ENCODE measurements at places on chromosomes 12 and 14. TPM values are rescaled to one million over a fixed set of nuclear protein-coding genes. Genes with fewer than 3 reads are reported as not detected.

ASB2 gene
- total RNA-seq: 0.15 TPM

MYF6 gene
- 0.45 TPM for total RNA-seq

FOXA1 gene
- under 0.01 TPM for total RNA-seq

SLCO1B1 gene
- not detected for total RNA-seq

CLEC1A gene
- not detected for total RNA-seq

P2RX7 gene
- 0.50 TPM for total RNA-seq

ACSM4 gene
- total RNA-seq: not detected

CCDC177 gene
- not detected for total RNA-seq

CMKLR1 gene
- total RNA-seq: under 0.01 TPM

GNG2 gene
- total RNA-seq: 23.6 TPM

PPM1H gene
- total RNA-seq: 0.59 TPM

RNASE11 gene
- total RNA-seq: not detected

GARIN6 gene
- total RNA-seq: not detected

STXBP6 gene
- total RNA-seq: 15.8 TPM

BDKRB1 gene
- total RNA-seq: 3.1 TPM

OVCH1 gene
- total RNA-seq: not detected

TEAD4 gene
- total RNA-seq: 30.4 TPM

ALG10 gene
- total RNA-seq: 7.9 TPM

SLC17A8 gene
- not detected for total RNA-seq

RERG gene
- total RNA-seq: 0.17 TPM

ALDH2 gene
- total RNA-seq: 32.6 TPM

HOXC11 gene
- total RNA-seq: not detected

SLC48A1 gene
- total RNA-seq: 5.5 TPM

EML5 gene
- not detected for total RNA-seq

E2F7 gene
- total RNA-seq: 8.9 TPM

KIF21A gene
- total RNA-seq: 3.5 TPM

MED13L gene
- 23.0 TPM for total RNA-seq

Data from bronchus fibroblast of lung (primary cell).